ENCODE measurements at places on chromosomes 16 and 17. TPM values are rescaled to one million over a fixed set of nuclear protein-coding genes. Genes with fewer than 3 reads are reported as not detected.
A peak's percentile ranks its signal among the peaks of the same experiment; 100 is the strongest.

Gene TCAP
- 0.29 TPM for total RNA-seq

Gene SCGB1C2
- not detected for total RNA-seq

Gene HOXB1
- not detected for total RNA-seq

Gene APOH
- total RNA-seq = not detected

Gene SLC5A10
- total RNA-seq = not detected

Gene ZDHHC1
- total RNA-seq = 9.0 TPM

Gene PHOSPHO1
- total RNA-seq = 0.29 TPM

Gene PLLP
- under 0.01 TPM for total RNA-seq

Gene TMEM204
- total RNA-seq = 8.3 TPM

Gene SLC6A2
- total RNA-seq = not detected

- no peak overlapping the region for H3K4me3 ChIP-seq
- no peak overlapping the region for H3K27ac ChIP-seq
- H3K36me3 ChIP-seq = no peaks in the 10 kb centered on the region
- DNase-seq = no peak
These were observed 79.8 kb downstream of the ENGASE start for GRCh38 chr17:79154446-79154845.

DNA sequence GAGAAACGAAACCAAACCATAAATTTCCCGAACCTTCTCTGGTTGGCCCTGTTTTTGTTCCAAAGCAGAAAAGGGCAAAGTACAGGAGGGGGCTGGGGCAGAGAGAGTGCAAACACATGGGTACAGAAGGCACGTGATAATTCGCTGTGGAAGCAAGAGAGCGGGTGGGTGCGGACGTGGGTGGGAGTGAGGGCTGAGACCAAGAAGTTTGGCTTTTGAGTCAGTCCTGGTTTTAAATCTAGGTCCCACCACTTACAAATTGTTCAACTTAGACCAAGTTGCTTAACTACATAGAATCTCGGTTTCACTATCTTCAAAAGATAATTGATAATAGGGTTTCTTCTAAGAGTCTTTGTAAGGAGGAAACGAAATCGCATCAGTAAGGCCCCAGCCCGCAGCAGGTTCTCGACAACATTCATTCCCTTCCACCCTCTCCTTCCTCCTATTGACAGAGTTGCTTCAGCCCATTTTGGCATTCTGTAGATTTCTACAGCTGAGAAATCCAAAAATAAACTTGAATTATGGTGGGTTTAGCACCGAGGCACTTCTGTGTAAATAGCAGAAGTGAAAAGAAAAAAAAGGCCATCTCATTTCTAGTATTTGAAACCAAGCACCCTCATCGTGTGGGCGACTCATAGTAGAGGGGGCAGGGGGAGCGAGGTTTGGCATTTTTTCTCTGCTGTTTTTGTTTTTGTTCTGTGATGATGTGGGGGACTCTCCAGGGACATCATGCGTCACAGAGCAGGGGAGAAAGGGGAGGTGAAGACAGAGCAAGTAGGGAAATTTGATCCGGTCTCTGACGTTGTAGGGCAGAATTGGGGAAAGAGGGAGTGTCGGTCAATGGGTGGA lies 33.6 kb upstream of the CCR7 start:
- H3K4me3 ChIP-seq = peak overlapping the region; percentile 36
- H3K4me1 ChIP-seq = peaks cover 12% of the 10 kb centered on the region
- H3K27ac ChIP-seq = peak overlapping the region; percentile 17
- DNase-seq = peak; percentile 91
- H3K27me3 ChIP-seq = peaks cover 4% of the 10 kb centered on the region

- DNase-seq = no peak
- H3K27me3 ChIP-seq = no peaks in the 10 kb centered on the region
- H3K4me3 ChIP-seq = no peak overlapping the region
- H3K36me3 ChIP-seq = no peaks in the 10 kb centered on the region
These were observed 68.3 kb downstream of the MSI2 start for GRCh38 chr17:57324631-57325030.

GRCh38 chr17:28811651-28812090 lies 30.9 kb downstream of the FAM222B start:
- no peak for DNase-seq
- H3K4me3 ChIP-seq = peak overlapping the region; percentile 97
- no peaks in the 10 kb centered on the region for H3K36me3 ChIP-seq
- H3K27me3 ChIP-seq = no peaks in the 10 kb centered on the region

- no peak overlapping the region for H3K27ac ChIP-seq
- DNase-seq = no peak
- H3K4me3 ChIP-seq = no peak overlapping the region
- no peaks in the 10 kb centered on the region for H3K36me3 ChIP-seq
- no peaks in the 10 kb centered on the region for H3K4me1 ChIP-seq
These were observed 41.6 kb downstream of the SNX11 start for GRCh38 chr17:48148854-48149786.

GRCh38 chr16:2904922-2905240 lies 6.8 kb upstream of the FLYWCH1 start:
- peak overlapping the region; percentile 86 for H3K4me3 ChIP-seq
- no peaks in the 10 kb centered on the region for H3K36me3 ChIP-seq
- H3K27ac ChIP-seq = peak overlapping the region; percentile 74
- DNase-seq = no peak
- peaks cover 7% of the 10 kb centered on the region for H3K4me1 ChIP-seq

DNA sequence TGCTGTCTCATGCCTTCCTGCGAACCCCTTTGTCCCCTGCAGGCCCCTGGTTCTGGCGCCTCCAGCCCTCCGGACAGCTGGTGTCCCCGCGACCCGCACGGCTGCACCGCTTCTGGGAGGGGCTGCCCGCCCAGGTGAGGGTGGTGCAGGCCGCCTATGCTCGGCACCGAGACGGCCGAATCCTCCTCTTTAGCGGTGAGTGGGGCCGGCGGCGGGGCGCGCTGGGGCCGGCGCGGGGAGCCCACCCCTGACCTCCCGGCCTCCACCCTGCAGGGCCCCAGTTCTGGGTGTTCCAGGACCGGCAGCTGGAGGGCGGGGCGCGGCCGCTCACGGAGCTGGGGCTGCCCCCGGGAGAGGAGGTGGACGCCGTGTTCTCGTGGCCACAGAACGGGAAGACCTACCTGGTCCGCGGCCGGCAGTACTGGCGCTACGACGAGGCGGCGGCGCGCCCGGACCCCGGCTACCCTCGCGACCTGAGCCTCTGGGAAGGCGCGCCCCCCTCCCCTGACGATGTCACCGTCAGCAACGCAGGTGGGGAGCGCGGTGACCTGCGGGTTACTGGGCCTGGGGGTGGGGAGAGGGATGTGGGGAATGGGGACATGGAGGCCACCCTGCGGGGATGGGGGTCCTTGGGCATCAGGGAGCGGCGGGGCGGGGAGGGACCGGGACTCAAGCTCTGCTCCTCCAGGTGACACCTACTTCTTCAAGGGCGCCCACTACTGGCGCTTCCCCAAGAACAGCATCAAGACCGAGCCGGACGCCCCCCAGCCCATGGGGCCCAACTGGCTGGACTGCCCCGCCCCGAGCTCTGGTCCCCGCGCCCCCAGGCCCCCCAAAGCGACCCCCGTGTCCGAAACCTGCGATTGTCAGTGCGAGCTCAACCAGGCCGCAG lies 7.1 kb upstream of the IL32 start:
- peak; percentile 90 for DNase-seq
- H3K4me1 ChIP-seq = no peaks in the 10 kb centered on the region
- peaks cover 3% of the 10 kb centered on the region for H3K27me3 ChIP-seq
- peak overlapping the region; percentile 90 for H3K4me3 ChIP-seq
- H3K27ac ChIP-seq = peak overlapping the region; percentile 48

DNA sequence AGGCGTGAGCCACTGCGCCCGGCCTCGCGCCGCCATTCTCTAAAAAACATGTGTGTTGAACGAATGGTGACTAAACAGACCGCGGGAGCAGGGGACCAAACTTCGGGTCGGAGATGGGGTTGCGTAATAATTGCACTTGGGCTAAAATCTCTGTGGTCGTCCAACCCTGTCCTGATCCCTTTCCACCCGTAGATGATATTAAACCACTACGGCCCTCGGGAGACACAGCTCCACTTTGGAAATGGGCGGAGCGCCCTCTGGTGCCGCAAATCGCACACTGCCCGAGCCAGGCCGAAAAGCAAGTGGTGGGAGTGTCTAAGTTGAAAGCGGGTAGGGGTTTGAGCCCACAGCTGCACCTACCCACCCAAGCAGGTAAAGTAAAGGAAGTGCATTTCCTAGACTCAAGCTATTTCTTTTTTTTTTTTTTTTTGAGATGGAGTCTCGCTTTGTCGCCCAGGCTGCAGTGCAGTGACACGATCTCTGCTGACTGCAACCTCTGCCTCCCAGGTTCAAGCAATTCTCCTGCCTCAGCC lies 17.0 kb downstream of the CAVIN1 start:
- DNase-seq = peak; percentile 97
- peaks cover 49% of the 10 kb centered on the region for H3K36me3 ChIP-seq
- peaks cover 47% of the 10 kb centered on the region for H3K4me1 ChIP-seq
- H3K27ac ChIP-seq = no peak overlapping the region
- H3K27me3 ChIP-seq = no peaks in the 10 kb centered on the region
- H3K4me3 ChIP-seq = no peak overlapping the region

DNA sequence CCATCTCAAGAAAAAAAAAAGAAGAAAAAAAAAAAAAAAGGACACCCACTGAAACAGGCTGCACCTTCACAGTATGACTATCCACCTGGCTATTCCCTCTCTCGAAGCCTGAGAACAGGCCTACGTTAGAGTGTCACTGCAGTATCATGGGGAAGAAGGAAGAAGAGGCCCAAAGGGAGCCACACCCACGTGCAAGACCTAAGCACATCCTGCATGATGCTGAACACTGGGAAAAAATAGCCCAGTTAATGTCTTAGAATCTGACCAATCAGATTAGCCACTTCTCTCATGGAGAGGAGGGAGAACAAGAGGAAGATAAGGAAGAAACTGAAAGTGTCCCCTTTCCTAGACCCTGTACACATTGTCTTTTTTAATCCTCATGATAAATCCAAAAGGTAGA lies 19.5 kb upstream of the MED13 start:
- H3K4me3 ChIP-seq = no peak overlapping the region
- H3K27ac ChIP-seq = no peak overlapping the region
- peaks cover 3% of the 10 kb centered on the region for H3K27me3 ChIP-seq
- H3K4me1 ChIP-seq = peaks cover 11% of the 10 kb centered on the region

- H3K27me3 ChIP-seq = peaks cover 6% of the 10 kb centered on the region
- H3K27ac ChIP-seq = no peak overlapping the region
- H3K4me1 ChIP-seq = peaks cover 9% of the 10 kb centered on the region
These were observed 6.8 kb upstream of the ITGAD start for GRCh38 chr16:31386157-31386984.

GRCh38 chr17:38912221-38912813 lies 13.1 kb upstream of the LASP1NB start:
- peaks cover 87% of the 10 kb centered on the region for H3K36me3 ChIP-seq
- H3K27ac ChIP-seq = no peak overlapping the region
- H3K4me1 ChIP-seq = peaks cover 5% of the 10 kb centered on the region
- H3K4me3 ChIP-seq = no peak overlapping the region

DNA sequence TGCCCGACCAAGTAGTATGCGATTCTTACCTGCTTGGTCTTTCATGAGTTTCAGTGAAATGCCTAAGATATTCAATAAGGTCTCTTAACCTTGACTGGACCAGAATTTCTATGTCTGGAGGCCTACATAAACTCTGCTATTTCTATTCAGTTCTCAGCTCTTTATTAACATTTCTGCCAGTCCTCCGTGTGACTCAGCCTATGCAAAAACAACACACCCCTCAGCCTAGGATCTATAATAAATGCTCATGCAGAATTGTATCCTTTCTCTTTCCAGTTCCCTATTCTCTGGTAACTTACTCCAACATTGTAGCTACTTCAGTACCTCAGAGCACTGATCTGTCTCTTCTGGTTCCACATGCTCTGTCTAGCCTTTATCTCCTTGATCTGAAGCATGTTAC lies 1507.4 kb downstream of the CDH11 start:
- no peak overlapping the region for H3K27ac ChIP-seq
- H3K4me1 ChIP-seq = no peaks in the 10 kb centered on the region
- no peaks in the 10 kb centered on the region for H3K27me3 ChIP-seq
- H3K4me3 ChIP-seq = no peak overlapping the region
- no peaks in the 10 kb centered on the region for H3K36me3 ChIP-seq

- DNase-seq = no peak
- H3K27ac ChIP-seq = no peak overlapping the region
- H3K4me3 ChIP-seq = no peak overlapping the region
- H3K4me1 ChIP-seq = no peaks in the 10 kb centered on the region
These were observed 135.2 kb downstream of the SHISA9 start for GRCh38 chr16:13036600-13036999.

GRCh38 chr16:72847187-72848027 lies 200.5 kb downstream of the ZFHX3 start:
- no peaks in the 10 kb centered on the region for H3K27me3 ChIP-seq
- peaks cover 31% of the 10 kb centered on the region for H3K4me1 ChIP-seq
- peak overlapping the region; percentile 98 for H3K27ac ChIP-seq
- no peaks in the 10 kb centered on the region for H3K36me3 ChIP-seq
- H3K4me3 ChIP-seq = no peak overlapping the region
- no peak for DNase-seq

- DNase-seq = no peak
- no peaks in the 10 kb centered on the region for H3K36me3 ChIP-seq
- no peak overlapping the region for H3K4me3 ChIP-seq
- H3K27ac ChIP-seq = no peak overlapping the region
These were observed 2.8 kb downstream of the SOCS7 start for GRCh38 chr17:38354466-38354865.

DNA sequence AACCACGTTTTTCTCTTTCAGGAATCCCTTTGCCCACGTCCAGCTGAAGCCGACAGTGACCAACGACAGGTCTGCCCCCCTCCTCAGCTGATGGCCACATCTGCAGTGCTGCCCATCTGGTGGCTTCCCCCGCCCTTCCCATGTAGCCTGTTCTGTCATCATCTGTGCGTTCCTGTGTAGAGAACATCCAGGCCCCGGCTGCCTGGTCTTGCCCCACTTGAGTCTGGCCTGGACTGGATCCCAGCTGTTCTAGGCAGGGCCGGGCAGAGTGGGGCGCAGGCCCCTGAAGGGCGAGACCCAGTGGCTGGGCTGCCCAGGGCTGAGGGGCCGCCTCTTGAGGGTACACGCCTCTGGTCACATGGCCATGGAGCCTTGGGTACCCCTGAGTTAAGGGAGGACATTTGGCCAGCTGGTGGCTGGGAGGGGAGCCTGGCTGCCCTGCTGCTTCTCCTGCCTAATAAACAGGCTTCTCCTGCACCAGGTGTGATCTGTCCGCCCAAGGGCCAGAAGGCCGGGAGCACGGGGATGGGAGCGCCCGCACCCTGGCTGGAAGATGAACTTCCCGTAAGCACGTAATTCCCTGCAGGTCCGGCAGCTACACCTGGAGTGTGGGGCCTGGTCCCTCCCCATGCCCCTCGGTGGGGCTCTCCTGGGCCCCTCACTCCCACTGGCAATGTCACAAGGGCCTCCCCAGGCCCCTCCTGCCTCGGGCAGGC lies 49.4 kb upstream of the PVALEF start:
- no peaks in the 10 kb centered on the region for H3K27me3 ChIP-seq
- H3K4me1 ChIP-seq = no peaks in the 10 kb centered on the region
- no peak for DNase-seq
- no peak overlapping the region for H3K27ac ChIP-seq
- H3K4me3 ChIP-seq = no peak overlapping the region

DNA sequence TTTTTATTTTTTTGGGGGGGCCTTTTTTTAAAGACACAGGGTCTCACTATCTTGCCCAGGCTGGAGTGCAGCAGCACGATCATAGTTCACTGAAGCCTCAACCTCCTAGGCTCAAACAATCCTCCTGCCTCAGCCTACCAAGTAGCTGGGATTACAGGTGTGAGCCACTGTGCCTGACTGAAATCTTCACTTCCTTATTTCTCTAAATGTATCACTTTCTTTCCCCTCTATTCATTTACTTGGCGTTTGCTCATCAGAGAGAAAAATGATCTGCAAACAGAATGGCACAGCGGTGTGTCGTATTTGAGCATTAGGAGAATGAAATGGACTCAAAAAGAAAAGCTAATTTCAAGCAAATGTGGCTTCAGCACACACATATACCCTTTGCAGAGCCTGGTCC lies 44.3 kb upstream of the CDH5 start:
- H3K27me3 ChIP-seq = no peaks in the 10 kb centered on the region
- H3K4me3 ChIP-seq = no peak overlapping the region
- H3K36me3 ChIP-seq = no peaks in the 10 kb centered on the region
- no peaks in the 10 kb centered on the region for H3K4me1 ChIP-seq
- no peak for DNase-seq
- H3K27ac ChIP-seq = no peak overlapping the region

Data from osteoblast (primary cell).